ENCODE measurements at places on chromosomes 5 and 9.

- no peak for DNase-seq
Measured at GRCh38 chr9:79003514-79003913, 568.3 kb upstream of the TLE4 start.

DNA sequence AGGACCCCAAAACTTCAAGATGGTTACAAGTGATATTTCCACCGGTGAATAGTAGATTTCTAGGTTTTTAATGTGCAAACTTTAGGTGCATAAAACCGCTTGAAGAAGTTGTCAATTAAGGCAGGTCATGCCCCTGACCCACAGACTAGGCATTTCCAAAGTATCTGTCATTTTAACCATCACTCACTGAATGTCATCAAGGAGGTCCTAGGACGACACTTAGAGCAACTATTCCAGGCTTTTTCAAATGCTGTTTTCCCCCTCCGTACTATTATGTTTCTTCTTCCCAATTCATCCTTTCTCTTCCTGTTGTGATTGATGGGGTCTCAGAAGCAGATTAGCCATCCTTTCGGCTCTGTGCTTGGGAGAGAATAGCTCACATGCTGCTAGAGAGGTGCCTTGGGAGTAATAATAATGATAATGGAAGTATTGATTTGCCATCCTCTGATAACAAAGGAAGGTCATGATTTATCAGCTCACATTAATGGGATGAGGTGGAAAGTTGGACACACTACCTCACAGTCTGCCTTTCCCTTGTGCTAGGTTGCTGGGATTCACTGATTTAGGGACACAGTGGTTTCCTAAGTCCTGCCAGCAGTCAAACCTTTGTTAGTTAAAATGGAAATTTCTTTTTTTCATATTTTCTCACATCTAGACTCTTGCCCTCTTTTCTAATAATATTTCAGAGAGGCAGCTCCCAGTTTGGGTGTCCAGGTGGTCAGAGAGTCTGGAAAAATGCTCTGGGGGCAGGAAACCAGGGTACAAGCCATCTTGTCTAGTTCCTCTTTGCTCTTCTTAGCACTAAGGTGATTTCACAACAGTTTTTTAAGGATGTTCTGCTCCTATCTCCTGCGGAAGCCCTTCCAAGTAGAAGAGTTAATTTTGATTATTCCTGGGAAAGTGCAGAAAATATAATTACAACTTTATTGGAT, 67.0 kb downstream of the PTTG1 start:
- no peak for DNase-seq

DNA sequence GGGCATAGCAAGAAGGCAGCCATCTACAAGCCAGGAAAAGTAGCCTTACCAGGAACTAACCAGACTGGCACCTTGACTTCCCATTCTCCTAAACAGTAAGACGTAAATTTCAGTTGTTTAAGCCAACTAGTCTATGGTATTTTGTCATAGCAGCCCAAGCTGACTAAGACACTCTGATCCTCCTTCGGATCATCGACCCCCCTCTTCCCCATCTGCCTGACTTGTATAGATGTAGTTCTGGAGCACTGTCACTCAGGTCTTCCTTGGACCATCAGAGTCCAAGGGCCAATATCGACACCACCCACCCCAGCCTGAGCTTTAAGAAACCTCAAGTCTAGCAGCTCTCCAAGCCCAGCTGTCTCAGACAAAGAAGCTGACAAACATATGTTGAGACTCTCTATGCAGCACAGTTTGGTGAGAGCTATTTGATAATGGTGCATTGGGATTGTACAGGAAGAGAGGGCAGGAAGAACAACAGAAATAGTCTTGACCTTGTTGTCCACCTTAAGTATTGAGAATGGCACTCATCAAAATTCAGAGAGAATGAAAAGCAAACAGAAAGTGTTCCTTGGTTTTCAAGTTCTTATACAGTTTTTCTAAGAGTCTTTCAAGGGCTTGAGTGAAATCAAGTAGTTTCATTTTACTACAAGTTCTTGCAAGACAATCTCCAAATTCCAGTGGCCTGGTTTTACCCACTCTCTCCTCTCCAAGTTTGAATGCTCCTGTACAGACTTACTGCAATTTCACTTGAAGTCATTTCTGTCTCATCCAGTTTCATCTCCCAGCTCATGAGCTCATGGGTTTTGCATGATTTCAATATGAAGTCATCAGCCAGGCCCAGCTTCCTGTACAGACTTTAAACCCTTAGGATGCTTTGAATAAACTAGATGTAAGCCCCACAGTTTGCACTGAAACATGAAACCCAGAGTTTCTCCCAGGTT, 122.3 kb upstream of the RAI14 start:
- no peak for DNase-seq

DNA sequence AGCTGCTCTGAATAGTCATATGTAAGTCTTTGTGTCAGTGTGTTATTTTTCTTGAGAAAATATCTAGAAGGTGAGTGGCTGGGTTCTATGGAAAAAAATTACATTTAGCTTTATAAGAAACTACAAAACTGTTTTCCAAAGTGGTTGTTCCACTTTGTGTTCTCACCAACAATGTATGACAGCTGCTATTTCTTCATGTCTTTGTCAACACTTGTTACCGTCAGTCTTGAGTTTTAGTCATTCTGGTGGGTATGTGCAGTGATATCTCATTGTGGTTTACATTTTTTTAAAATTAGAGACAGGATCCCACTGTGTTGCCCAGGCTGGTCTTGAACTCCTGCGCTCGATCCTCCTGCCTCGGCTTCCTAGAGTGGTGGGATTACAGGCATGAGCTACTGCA, 246.4 kb downstream of the PJA2 start:
- no peak for DNase-seq

- no peak for DNase-seq
Measured at GRCh38 chr5:125181159-125181558, 434.7 kb upstream of the ZNF608 start.

GRCh38 chr9:26260238-26260637, 582.0 kb upstream of the TUSC1 start:
- no peak for DNase-seq

DNA sequence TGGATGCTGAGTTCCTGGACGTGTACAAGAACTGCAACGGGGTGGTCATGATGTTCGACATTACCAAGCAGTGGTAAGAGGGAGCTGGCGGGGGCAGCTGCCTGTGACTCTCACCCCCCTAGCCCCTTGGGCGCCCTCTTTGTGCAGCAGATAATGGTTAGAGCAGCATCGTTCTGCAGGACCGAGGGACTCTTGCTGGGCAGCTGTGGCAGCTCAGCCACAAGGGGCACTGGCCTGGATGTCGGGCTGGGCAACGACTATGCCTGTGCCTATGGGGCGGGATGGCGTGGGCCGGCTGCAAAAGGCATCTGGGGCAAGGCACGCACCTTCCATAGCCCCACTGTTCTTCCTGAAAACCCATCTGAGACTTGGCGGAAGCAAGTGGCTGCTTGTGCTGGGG, 12.9 kb upstream of the AJM1 start:
- DNase-seq: no peak

GRCh38 chr5:98795243-98795642, 21.8 kb downstream of the RGMB start:
- no peak for DNase-seq

DNA sequence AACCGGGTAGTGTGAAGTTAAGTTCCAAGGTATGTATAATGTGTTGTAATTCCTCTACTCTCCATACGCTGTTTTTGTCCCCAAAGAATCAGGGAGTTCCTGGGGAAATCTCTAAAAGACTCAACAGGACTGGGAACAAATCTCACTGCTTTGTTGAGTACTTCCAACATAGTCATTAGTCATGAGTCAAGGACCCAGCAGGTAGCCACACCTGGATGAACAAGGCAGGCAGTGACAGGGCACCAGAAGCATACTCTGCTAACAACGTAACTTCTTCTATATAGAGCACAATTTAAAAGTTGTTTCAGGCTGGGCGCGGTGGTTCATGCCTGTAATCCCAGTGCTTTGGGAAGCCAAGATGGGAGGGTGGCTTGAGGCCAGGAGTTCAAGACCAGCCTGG, 126.8 kb downstream of the SLC1A3 start:
- no peak for DNase-seq

- DNase-seq: no peak
Measured at GRCh38 chr9:98811051-98811650, 3.7 kb downstream of the GALNT12 start.

DNA sequence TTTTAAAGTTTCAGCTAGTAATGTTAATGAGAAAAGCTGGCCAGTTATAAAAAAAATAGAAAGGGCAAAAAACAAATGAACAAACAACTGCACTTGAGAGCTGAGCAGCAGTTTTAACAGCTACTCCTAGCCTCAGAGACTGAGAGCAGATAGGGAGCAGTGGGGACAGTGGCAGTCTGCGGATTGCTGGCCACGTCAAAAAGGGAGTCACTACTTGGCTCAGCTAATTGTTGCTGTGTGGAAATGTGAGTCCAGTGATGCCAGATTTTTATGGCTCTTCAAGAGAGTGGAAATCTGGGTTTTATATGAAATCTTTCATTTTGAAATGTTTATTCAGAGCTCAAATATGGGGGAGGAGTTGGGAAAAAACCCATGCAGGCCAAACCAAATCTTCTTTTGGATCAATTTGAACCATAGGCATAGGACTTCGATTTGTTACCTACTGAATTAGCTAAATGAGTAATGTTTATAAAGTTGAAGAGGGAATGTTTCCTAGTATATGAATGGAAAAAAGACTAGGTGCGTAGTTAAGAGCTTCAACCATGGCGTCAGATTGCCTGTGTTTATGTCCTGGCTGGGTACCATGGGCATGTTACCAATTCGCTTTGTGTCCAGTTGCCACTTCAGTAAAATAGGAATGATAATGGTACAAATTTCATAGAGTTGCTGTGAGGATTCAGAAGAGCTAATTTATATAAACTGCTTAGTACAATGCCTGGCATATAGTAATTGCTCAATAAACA, 102.1 kb downstream of the PAM start:
- no peak for DNase-seq

DNA sequence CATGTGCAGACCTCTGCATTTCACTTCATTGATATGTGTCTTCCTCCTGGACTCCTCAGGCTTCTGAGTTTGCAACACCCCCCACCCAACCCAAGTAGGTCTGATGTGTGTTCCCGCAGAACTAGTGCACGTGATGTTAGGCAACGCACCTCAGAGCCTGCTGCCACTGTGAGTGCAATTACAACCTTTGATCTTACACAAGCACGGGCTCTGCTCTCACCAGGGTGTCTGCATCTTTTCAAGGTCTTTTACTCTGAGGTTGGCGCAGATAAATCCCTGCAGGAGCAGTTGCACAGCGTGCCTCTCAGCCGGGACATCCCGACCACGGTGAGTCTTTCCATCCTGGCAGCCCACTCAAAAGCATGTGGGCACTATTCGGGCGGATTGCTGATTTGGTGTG, 80.1 kb downstream of the EGFLAM start:
- no peak for DNase-seq

- no peak for DNase-seq
Measured at GRCh38 chr5:166428264-166428803, 1863.1 kb upstream of the WWC1 start.

GRCh38 chr9:109590966-109591365, 92.9 kb upstream of the PTPN3 start:
- no peak for DNase-seq

- DNase-seq: no peak
Measured at GRCh38 chr5:150355791-150356190, 1.7 kb upstream of the TCOF1 start.

GRCh38 chr9:130991778-130992681, 16.9 kb upstream of the LAMC3 start:
- DNase-seq: no peak

- DNase-seq: no peak
Measured at GRCh38 chr9:108672475-108673190, 183.2 kb downstream of the ACTL7B start.

DNA sequence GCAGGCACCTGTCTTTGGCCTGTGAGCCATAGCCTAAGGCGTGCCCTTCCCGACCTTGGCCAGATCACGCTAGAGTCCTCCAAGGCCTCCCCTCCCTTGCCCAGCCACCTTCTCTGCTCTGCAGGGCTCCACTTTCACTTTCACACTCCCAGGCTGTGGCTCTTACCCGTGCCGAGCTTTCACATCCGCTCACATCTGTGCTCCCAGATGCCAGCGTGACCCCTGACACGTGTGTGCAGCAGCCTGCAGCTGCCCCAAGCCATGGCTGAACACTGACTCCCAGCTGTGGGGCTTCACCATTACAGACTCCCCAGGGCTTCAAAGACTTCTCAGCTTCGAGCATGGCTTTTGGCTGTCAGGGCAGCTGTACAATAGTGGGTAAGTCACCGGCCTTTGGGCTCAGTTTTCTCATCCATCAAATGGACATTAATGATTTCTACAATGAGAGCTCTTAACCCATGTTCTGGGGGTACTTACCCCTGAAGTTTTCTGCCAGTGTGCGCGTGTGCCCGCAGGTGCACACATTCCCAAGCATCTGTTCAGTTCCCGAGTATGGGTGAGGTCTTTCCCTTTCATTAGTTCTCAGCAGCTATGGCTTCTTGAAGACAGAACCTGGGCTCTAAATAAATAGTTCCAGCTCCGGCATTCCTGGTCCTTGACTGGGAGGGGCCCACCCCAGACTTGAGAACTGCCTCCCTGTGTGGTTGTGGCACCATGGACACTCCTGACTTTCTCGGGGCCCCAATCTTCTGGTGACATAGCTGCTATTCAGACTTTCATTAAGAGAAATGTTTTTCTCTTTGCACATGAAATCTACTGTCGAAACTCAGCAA, 118.6 kb downstream of the RGS3 start:
- DNase-seq: no peak

GRCh38 chr5:35488791-35489190, 128.9 kb upstream of the SPEF2 start:
- no peak for DNase-seq

GRCh38 chr5:132473019-132473531, 17.5 kb downstream of the IRF1 start:
- no peak for DNase-seq

GRCh38 chr9:132744881-132745755, 74.9 kb downstream of the GTF3C4 start:
- DNase-seq: no peak

GRCh38 chr5:8829323-8830029, 716.4 kb downstream of the SEMA5A start:
- DNase-seq: no peak

DNA sequence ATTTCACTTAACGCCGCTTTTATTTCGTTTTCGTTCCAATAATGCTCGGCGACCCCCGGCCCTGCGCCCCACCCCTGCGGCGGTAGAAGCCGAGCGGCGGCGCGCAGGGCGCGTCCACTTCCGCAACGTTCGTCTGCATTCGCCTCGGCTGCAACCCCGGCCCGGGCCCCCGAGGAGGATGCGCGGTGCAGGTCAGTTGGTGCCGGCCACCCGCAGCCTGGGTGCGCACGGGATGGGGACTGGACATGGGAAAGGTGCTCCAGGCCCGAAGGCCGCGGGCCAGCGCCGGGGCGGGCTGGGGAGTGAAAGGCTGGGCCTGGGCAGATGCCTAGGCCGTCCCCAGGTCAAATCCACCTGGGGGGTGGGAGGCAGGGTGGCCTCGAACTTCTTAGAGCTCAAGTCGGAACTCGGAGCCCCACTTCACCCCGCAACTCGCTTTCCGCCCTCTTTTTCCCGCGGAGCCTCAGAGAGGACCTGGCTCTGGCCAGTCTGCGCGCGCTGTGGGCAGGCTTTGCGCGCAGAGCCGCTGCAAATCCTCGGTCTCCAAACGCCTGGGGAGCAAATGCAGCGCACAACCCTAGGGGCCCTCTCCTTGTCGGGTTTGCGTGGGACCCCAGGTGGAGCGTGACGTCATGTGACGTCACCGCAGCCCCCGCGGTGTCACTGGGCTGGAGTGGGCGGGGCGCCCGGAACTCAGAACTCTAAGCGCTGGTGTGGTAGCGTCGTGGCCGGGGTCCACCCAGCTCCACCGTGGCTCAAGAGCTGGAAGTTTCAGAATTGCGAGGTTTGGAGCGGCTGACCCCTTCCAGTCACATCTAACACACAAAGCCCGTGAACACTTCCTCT, 3.3 kb downstream of the TLX3 start:
- DNase-seq: no peak
